ENCODE measurements at places on chromosomes 6 and 20. TPM values are rescaled to one million over a fixed set of nuclear protein-coding genes. Genes with fewer than 3 reads are reported as not detected.

Gene WFDC2
- polyA plus RNA-seq: 0.33 TPM

- no peak for DNase-seq
These were observed 99.3 kb downstream of the LRRC1 start for GRCh38 chr6:53894091-53894490.

GRCh38 chr6:24064106-24064505 lies 61.9 kb upstream of the NRSN1 start:
- peak; percentile 62 for DNase-seq

DNA sequence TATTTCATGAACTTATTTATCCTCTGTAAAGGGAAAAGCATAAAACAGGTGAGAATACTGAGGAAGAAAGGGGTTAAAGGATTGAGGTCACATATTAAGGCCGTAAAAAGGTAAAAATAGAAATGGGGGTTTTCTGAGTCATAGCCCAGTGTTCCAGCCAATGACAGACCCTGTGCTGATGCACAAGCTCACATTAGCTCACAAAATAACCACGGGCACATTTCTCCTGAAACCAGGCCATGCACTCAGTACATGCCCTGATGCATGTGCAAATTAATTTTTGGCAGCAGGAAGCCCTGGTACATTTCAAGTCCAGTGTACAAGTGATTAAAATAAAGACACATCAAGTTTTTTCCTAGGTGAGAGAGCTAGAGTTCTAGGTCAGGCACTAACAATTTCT lies 194.4 kb downstream of the TMEM200A start:
- no peak for DNase-seq

DNA sequence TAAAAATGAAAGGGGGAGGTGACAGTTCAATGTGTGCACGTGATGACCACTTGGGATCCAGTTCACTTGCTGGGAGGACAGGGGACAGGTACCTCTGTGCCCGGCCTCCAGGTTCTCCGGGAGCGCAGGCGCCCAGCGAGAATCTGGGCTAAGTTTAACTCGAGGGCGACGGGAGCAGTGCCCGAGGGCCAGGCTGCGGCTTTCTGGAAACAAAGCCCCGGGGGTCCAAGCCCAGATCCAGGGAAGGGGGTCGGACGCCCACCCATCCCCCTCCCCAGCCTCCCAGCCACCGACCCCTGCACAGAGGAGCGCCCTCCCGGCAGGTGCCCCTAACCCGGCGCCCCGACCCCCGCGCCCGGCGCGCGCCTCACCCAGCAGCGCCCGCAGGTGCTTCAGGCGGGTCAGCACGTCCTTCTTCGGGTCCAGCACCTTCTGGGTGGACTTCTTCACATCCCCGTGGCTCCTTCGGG lies 405 bp downstream of the RALGAPA2 start:
- DNase-seq: peak; percentile 37

DNA sequence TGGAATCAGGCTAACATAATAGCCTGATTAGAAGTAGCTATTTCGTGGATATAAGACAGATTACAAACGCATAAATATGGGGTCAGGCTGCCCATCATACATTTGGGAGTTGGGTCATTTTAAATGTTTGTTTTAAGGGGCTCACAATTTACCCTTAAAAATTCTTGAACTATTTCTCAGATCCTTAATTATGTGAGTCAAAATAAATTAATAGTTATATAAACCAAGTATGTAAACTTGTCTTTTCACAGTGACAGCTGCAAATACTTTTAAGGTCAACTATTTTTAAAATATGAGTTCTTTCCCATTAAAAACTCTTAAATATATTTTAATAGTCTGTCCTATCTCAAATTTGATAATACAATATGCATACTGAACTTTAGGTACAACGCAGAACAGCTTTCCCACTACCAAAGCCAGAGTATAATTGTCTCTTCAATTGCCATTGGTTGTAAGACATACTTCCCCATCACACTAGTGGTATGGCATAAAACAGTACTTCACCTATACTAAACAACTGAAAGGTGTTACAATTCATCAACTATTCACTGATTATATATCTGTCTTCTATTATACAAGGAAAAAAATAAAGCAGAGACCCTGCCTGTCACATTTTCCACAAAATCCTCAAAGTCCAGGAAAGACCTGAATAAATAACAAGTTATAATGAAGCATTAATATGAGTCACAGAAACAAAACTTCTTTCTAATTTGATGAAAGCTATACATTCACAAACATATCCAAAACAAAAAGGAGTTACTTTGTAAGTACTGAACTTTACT lies 80.8 kb upstream of the COL21A1 start:
- DNase-seq: no peak

DNA sequence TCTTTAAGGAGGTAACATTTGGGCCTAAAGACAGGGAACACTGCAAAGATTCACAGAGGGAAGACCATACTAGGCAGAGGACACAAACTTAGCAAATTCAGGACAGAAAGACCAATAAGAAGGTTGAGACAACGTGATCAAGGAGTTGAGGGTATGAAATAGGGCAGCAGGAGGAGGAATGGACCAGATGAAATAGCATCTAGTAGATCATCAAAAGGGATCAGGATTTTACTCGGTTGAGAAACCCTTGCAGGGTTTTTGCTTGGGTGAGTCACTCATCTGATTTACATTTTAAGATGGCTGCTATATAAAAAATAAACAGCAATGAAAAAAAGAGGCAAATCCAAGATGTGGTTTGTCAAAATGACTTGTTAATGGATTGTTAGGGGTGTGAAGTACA lies 4.7 kb downstream of the BCLAF1 start:
- no peak for DNase-seq

- no peak for DNase-seq
These were observed 278 bp downstream of the UST start for GRCh38 chr6:148747145-148747470.

DNA sequence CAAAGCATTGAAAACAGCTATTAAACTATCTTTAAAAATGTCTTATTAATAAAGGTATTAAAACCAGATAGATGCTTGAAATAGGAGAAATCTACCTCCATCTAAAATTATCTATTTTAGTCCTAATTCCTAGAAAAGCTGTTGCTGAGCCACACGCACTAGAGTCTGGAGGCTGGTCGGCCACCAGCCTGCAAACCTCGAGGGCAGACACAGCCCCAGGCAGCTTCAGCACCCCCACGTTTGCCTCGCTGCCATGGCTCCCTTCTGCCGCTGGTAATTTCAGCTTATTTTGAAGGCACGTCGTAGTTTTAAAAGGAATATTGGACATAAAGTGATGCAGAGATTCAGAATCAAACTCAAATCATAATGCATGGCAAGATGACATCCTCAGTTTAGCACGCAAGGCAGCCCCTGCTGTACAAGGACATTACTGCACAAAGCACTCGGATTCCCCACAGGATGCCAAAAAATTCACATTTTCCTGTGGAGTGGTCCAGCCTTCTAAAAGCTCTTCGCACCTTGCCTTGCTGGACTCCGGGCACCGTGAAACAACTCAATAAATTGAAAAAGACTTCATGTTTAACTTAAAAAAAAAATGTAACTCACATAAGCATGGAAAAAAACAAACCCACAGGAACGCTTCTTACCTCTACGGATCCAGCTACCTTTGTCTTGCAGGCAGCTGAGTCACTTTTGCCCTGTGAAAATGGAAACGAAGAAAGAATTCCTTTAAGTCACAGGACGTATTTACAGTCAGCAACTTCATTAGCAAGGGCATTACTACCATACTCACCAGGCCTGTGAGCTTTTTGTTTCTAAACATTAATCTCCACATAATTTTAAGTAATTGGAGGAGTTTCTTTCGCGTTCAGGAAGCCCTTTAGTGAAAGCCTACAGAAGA lies 143.4 kb upstream of the RPS6KA2 start:
- DNase-seq: no peak

GRCh38 chr6:119484598-119484997 lies 135.0 kb upstream of the MAN1A1 start:
- no peak for DNase-seq

DNA sequence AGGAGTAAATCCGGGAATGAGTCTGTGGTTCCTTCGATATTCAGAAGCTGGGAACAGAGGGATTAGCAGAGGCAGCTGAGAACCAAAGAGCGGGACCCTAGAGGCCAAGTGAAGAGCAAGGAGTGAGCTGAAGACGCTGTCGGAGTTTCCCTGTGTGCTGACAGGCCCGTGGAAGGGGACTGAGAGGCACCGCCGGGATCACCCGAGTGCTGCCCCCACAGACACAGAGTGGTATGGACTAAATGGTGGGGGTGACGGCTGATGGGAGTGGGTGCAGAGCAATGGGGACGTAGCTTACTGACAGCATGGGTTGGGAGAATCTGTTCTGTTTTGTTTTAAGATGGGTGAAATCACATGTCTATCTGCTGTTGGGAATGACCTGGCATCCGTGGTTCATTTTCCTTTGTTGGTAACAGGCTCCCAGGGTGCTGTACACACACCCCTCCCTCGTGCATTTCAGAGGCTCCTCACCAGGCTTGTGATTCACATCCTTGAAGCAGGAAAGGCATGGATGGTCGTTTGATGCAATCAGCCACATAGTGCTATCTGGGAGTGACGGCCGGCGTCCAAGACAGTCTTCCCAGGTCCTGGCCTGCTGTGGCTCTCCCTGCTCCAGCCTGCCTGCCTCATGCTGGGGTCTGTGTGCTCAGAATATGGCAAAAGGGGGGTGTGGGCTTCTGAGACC lies 97.4 kb downstream of the THBS2 start:
- DNase-seq: no peak

DNA sequence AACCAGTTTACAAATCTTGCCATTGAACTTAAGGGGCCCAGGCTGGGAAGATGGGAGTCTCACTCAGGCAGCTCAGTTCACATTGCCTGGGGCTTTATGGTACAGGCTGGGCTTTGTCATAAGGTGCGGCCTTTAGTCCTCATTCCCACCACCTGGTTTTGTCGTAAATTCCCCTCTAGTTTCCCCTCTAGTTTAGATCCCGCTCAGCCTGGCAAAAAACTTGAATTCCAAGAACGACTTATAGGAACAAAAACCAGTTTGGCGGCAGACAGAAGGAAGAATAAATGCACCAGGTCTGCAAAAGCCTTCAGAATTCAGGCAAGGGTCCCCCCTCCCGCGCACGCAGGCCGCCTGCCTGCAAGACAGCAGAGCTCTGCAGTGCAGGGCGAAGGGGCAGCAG lies 4.1 kb downstream of the BMP7 start:
- no peak for DNase-seq

Measured in HepG2 (cell line).